Activated CD4-positive, alpha-beta T cell treated with anti-CD3 and anti-CD28 coated beads, Interleukin-2, amount 10 ng/mL, durations not matched to agents 7 days and 5 days (primary cell): ENCODE measurements at places on chromosomes 4 and X.

- no peak for DNase-seq
Measured at GRCh38 chr4:56425518-56425917, 9.9 kb downstream of the PPAT start.

- peak; percentile 6 for DNase-seq
Measured at GRCh38 chrX:85111347-85111746, 107.7 kb downstream of the APOOL start.

- DNase-seq: no peak
Measured at GRCh38 chr4:3010577-3010976, 47.2 kb downstream of the GRK4 start.

DNA sequence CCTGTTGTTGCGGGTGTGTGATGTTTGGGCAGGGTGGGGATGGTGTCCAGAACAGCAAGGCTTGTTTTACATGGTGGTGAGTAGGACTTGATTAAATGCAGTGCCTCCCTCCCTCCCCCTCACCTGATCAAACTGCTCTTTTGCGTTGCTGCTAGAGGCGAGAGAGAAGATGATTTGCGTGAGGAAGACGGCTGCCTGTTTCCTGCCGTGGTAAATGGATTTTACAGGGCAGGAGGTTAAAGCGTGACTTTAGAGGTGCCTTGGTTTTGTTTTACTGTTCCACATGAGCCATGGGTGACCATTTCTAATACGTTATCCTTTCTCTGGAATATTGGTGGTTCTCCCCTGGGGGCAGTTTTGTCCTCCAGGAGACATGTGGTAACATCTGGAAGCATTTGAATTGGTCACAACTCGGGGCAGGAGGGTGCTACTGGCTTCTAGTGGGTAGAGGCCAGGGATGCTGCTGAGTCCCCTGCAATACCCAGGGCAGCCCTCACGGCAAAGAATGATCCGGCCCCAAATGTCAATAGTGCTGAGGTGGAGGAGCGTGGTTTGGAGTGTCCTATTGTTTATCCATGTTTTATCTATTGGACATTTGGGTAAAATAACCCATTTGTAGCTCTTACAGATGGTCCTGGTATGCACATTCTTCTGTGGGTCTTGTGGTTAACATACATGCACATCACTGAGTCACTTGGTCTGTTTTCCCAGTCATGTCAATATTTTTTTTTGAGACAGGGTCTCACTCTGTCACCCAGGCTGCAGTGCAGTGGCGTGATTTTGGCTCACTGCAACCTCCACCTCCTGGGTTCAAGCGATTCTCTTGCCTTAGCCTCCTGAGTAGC, 73.7 kb downstream of the SHROOM2 start:
- DNase-seq: no peak

DNA sequence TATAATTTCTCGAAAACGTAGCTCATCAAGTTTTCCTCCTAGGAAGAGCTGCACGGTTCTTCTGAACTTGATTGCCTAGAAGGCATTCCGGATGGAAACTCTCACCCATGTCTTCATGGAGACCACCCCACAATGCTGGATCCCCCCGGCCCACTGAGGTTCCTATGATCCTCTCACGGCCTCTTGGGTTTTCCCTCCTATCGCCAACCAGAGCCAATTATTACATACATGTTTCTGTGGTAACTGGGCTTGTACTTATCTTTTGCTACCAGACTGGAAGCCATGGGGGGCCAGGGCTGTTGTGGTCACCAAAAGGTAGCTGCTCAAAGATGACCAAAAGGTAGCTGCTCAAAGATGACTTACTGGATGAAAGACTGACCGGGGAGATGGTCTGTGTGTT, 131.5 kb downstream of the AFAP1 start:
- no peak for DNase-seq

GRCh38 chrX:10243106-10243505, 86.3 kb downstream of the CLCN4 start:
- DNase-seq: no peak

DNA sequence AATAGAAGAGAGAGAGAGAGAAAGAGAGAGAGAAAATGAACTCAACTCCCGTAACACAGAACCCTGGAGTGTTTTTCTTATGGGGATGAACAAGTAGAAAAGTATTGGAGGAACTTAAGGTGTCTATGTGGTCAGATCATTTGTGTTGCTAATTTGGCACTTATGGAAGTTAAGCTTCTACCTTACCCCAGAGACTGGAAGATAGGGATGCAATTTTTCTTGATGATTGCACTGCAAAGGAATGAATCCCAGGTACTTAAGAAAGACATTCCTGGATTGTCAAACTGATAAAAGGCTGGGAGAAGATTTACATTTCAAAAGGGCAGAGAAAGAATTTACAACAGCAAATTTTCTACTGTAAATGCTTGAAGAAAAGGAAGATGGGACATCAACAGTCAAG, 57.2 kb downstream of the MAP9 start:
- DNase-seq: no peak

DNA sequence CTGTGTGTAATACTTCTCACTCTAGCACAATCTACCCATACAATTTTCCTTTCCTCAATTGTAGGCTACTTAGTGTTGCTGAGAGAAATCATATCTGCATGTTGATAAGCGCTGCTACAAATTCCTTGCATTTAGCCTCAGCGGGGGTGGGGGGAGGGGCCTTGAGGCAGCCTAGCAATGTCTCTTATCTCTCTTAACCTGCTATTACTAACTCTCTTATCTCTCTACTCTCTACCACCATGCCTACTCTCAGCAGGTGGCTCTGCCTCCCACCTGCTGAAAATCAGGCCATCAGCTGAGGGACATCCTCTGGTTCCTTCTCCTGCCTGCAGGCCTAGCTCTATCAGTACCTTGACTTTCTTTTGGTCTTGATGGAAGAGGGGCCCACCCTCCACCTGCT, 98.9 kb downstream of the GPR82 start:
- DNase-seq: no peak

DNA sequence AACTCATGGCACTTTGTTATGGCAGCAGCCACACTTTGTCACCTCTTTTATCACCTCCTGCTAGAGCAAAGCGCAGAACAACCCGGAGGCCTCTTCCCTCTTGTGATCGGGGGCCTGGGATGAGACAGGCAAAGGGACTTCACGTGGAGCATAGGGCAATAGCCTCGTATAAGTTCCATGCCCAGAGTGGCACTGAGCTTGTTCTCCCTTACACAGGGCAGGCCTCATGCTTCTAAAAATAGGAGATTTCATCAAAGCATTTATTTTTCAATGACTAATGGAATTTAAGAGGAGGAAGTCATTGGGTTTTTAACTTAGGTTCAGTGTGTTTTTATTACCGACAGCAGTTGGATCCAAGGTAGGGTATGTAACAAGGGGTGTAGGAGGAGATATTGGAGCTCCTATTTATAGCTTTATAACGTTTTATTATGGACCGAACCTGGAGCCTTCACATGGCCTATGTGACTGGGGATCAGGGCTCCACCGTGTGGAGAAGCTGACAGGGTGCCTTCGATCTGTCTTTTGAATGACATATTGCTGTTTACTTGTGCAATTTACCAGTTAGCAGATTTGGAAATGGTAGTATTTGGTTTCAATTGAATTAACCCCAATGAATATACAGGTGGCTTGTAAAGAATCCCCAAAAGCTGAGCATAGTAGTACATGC, 93.8 kb downstream of the SLC2A9 start:
- DNase-seq: no peak
